SJSA1 (cell line): ENCODE measurements at places on chromosomes 3 and 15. TPM values are rescaled to one million over a fixed set of nuclear protein-coding genes. Genes with fewer than 3 reads are reported as not detected.

DNA sequence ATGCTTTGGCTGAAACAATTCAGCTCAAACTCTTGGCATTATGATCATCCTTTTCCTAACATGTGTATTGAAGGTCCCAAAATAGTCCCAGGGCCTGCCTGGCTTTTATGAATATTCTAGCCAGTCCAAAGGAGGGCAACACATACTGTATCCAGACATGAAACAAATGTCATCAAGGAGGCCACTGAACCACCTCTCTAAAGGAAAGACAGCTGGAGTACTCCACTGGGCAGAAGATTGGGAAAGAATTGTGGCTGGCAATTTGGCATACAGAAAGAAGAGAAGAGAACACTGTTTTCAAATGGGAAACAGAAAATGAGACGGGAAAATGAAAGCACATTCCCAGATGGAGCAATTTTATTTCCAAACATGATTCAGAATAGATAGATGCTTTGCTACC, 80.6 kb downstream of the NCEH1 start:
- no peak for DNase-seq
- H3K27me3 ChIP-seq: no peaks in the 10 kb centered on the region
- H3K4me1 ChIP-seq: peaks cover 42% of the 10 kb centered on the region
- no peak overlapping the region for H3K4me3 ChIP-seq

DNA sequence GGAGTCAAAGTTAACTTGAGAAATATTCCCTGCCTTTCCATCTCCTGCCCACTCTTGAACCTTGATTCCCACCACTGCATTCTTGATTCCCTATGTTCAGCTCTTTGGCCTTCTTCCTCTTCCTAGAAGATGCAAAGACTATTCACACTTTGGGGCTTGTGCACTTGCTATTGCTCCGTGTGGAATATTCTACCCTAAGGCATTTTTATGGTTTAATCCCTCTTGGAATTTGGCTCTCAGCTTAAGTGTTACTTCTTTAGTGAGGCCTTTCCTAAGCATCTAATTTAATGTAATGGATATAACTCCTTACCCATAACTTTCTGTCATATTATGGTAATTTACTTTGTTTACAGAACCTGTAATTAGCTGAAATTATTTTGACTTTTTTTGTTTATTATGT, 318.9 kb upstream of the COL8A1 start:
- peak overlapping the region; percentile 38 for H3K27ac ChIP-seq
- H3K27me3 ChIP-seq: no peaks in the 10 kb centered on the region
- no peaks in the 10 kb centered on the region for H3K36me3 ChIP-seq
- no peak for DNase-seq
- no peak overlapping the region for H3K4me3 ChIP-seq

DNA sequence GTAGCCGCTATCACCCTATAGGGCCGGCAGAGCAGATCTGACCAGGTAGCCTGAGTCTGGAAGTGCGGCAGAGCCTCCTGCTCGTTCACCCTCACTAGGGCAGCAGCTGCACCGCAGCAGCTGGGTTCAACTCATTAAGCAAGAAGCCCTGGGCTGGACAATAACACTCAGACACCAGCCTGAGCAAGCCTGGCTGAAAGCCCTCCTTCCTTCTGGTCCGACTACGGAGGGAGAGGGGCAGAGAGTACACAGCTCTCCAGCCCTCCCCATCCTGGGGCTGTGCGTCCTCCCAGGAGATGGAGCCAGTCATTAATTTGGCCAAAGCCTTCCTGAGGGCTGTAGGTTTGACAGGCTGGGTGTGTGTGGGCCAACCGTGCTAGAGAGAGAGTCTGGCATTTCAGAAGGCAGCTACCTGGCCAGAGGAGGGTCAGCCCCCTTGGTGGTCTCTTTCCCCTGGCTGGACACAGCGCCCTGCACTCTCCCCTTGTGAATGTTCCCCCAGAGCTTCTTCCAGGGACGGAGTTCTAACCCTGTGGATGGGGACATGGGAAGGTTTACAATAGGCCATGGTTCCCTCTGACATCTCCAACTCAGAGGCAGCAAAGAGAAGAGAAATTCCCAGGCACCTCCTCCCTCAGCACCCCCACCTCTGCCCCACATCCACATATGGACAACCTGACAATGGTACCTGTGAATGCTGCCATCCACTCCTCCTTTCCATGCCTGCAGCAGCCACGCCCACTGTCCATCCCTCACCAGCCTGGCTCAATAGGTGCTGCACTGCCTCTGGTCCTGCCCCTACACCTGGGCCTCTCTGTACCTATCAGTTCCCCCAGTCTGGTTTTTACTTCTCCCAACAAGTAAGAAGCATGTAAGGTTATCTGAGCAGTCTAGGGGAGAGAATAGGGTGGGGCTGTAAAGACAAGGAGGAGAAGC, 6.5 kb downstream of the CHRNB4 start:
- DNase-seq: no peak
- H3K4me3 ChIP-seq: no peak overlapping the region
- no peaks in the 10 kb centered on the region for H3K36me3 ChIP-seq
- no peak overlapping the region for H3K27ac ChIP-seq

DNA sequence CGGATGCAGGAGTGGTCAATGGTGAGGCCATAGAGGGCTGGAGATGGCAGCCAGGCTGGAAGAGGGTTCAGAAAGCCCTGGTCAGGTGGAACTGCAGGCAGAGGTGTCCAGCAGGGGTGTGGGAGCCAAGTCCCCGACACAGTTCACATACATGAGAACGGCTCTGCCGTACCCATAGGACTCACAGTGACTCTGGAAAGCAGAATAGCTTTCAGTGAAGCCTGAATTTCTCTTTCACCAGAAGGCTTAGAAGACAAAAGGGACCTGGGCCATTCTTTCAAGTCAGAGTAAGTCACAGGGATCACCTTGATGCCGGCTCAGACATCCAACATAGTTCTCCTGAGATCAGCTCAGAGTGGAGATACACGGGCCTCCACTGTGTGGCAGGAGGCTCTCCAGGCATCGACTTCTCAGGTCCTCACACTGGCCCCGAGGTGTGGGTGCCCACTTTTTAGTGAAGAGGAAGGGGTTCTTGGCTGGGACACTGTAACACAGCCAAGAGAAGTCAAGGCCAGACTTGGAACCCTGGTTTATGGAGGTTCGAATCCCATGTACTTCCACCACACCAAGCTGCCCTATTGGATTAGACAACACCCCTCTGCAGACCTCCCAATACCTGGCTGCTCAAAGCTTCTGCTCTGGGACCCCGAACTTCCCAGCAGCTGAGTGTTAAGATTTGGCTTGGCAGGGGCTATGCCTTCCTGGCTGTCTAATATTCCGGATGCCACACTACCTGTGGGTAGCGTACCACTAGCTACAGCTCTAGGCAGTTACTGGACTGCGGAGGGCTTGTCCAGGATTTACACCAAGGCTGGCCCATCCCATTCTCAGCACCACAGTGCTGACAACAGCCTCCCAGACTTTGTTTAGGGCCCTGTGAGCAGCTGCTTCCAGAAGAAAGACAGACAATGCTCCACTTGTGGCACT, 40.4 kb upstream of the RAB6B start:
- H3K4me3 ChIP-seq: no peak overlapping the region
- no peaks in the 10 kb centered on the region for H3K27me3 ChIP-seq
- no peaks in the 10 kb centered on the region for H3K36me3 ChIP-seq
- DNase-seq: no peak
- H3K4me1 ChIP-seq: no peaks in the 10 kb centered on the region; the same call in 1 of the 2 replicates
- H3K27ac ChIP-seq: no peak overlapping the region

- DNase-seq: no peak
- peaks cover 3% of the 10 kb centered on the region; the same call in 1 of the 2 replicates for H3K36me3 ChIP-seq
- H3K4me1 ChIP-seq: peaks cover 38% of the 10 kb centered on the region
- H3K27me3 ChIP-seq: no peaks in the 10 kb centered on the region
- no peak overlapping the region for H3K4me3 ChIP-seq
These were observed 19.9 kb downstream of the IQGAP1 start for GRCh38 chr15:90407871-90408317.

Gene SH2D7
- total RNA-seq: not detected in 2 replicates

DNA sequence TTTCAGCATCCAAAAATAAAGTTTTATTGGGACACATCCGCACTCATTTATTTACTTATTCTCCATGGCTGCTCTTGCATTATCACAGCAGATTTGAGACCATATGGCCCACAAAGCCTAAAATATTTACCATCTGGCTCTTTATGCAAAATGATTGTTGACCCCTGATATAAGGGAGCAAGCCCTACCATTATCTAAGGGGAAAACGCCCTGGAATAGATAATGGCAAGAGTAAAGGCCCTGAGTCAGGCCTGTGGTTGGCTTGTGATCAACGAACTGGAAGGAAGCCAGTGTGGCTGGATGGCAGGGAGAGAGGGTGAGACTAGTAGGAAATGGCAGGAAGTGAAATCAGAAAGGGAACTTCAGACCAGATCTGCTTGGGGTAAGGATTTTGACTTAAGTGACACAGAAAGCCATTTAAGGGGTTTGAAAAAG, 24.6 kb upstream of the DMXL2 start:
- H3K27me3 ChIP-seq: peaks cover 8% of the 10 kb centered on the region; the same call in 1 of the 2 replicates
- no peaks in the 10 kb centered on the region for H3K4me1 ChIP-seq
- DNase-seq: no peak
- H3K36me3 ChIP-seq: no peaks in the 10 kb centered on the region

DNA sequence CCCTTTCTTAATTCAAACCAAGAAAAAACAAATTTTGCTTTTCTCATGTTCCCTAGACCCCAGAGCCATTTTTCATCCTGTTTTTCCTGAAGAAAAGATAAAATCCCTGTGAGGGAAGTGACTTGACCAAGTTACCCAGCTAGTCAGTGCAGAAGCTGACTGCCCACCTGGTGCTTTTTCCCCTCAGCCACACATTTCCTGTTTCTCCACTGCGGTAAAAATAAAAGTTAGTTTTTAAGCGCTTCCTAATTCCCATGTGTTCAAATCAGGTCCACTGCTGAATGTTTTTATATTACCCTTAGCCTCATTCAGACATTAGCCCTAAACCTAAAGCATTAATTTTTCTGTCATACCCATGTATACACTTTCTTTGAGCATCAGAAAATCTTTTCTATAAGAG, 26.1 kb downstream of the PPP2R3A start:
- H3K27ac ChIP-seq: peak overlapping the region; percentile 83
- H3K4me1 ChIP-seq: peaks cover 31% of the 10 kb centered on the region
- no peaks in the 10 kb centered on the region for H3K27me3 ChIP-seq
- no peaks in the 10 kb centered on the region; the same call in 1 of the 2 replicates for H3K36me3 ChIP-seq

Gene GOLGA8T
- 0.32 TPM in 1 of 2 replicates, not detected in the other for total RNA-seq

GRCh38 chr3:106249159-106249558, 380.3 kb upstream of the CBLB start:
- no peak overlapping the region for H3K4me3 ChIP-seq
- no peaks in the 10 kb centered on the region for H3K36me3 ChIP-seq
- no peak for DNase-seq
- no peaks in the 10 kb centered on the region for H3K27me3 ChIP-seq
- no peaks in the 10 kb centered on the region for H3K4me1 ChIP-seq
- no peak overlapping the region for H3K27ac ChIP-seq

DNA sequence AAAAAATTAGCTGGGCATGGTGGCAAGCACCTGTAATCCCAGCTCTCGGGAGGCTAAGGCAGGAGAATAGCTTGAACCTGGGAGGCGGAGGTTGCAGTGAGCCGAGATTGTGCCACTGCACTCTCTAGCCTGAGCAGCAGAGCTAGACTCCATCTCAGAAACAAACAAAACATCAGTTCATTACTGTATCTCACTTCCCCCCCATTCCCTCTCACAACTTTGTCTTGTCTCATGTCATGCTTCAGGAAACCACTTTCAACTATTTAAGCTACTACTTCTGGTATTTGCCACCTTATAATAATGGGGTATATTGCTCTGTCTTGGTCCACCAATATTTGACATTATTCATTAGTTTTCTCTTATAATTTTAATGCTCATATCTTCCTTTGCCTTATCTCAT, 26.2 kb downstream of the PIK3CA start:
- peaks cover 12% of the 10 kb centered on the region for H3K4me1 ChIP-seq
- no peak for DNase-seq
- H3K27me3 ChIP-seq: no peaks in the 10 kb centered on the region
- no peak overlapping the region for H3K4me3 ChIP-seq
- no peak overlapping the region for H3K27ac ChIP-seq

GRCh38 chr15:46297766-46298165, 662.9 kb downstream of the SQOR start:
- no peaks in the 10 kb centered on the region for H3K27me3 ChIP-seq
- no peak overlapping the region for H3K4me3 ChIP-seq
- no peak overlapping the region for H3K27ac ChIP-seq
- no peaks in the 10 kb centered on the region for H3K36me3 ChIP-seq
- H3K4me1 ChIP-seq: no peaks in the 10 kb centered on the region

- no peaks in the 10 kb centered on the region for H3K36me3 ChIP-seq
- no peak for DNase-seq
- no peaks in the 10 kb centered on the region for H3K4me1 ChIP-seq
These were observed 11.6 kb upstream of the EPHB3 start for GRCh38 chr3:184549796-184550577.

DNA sequence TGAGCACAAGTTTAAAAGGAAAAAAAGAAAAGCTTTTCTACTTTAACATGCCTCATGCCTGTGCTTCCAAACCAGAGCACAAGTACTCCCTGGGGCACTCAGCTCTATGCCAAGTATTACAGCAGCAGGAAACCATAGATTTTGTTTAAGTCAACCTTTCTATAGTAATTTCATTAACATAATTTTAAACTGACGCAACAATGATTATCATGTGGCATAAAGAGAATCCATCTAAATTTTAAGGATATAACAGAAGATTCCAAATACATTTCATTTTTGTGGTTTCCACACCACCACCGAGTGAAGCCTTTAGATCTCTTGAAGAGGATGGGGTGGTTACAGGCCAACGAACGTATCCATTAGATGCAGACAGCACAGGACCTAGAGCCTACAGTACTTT, 112.1 kb downstream of the TNIK start:
- H3K4me1 ChIP-seq: no peaks in the 10 kb centered on the region; the same call in 1 of the 2 replicates
- H3K27me3 ChIP-seq: no peaks in the 10 kb centered on the region
- no peak overlapping the region for H3K4me3 ChIP-seq
- no peaks in the 10 kb centered on the region for H3K36me3 ChIP-seq

- H3K36me3 ChIP-seq: no peaks in the 10 kb centered on the region
- peak overlapping the region; percentile 23; the same call in 1 of the 2 replicates for H3K27ac ChIP-seq
- no peak overlapping the region for H3K4me3 ChIP-seq
- no peaks in the 10 kb centered on the region for H3K27me3 ChIP-seq
- DNase-seq: no peak
These were observed 14.1 kb downstream of the MDFIC2 start for GRCh38 chr3:70298385-70298784.
